ENCODE measurements at places on chromosomes 5 and 9.

DNA sequence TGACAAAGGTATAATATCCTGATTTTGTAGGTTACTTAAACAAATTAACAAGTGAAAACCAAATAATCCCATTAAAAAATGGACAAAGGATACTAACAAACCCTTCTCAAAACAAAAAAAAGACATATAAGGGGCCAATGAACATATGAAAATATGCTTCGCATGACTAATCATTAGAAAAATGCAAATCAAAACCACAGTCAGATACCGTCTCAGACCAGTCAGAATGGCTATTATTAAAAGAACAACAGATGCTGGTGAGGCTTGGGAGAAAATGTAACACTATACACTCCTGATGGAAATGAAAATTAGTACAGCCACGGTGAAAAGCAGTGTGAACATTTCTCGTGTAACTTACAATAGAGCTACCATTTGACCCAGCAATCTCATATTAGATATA, 1542.2 kb upstream of the CDH9 start:
- no peak for DNase-seq

DNA sequence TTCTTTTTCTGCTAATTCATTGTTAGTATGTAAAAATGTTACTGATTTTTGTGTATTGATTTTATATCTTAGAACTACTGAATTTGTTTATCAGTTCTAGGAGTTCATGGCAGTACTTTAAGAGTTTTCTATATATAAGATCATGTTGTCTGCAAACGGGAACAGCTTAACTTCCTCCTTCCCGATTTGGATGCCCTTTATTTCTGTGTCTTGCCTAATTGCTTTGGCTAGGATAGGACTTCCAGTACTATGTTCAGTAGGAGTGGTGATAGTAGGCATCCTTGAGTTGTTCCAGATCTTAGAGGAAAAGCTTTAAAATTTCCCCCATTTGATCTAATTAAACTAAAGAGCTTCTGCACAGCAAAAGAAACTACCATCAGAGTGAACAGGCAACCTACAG, 20.1 kb downstream of the RCL1 start:
- no peak for DNase-seq

DNA sequence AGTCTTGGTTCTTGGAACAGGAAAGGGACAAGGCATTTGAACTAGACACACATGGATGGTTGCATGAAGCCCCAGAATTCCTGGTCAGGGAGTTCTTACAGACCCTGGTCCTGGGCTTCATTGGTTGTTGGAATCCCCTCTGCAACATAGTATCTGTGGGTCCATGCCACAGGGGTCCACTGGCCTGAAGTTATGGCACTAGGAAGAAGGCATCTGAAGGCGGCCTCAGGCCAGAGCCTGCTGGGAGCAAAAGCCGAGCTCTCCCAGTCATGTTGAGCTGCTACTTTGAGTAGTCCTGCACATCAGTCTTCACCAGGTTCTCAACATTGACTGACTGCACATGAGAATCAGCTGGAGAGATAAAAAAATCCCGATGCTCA, 71.1 kb upstream of the PITX1 start:
- no peak for DNase-seq

GRCh38 chr5:96975656-96976055, 39.8 kb downstream of the LNPEP start:
- DNase-seq: no peak

DNA sequence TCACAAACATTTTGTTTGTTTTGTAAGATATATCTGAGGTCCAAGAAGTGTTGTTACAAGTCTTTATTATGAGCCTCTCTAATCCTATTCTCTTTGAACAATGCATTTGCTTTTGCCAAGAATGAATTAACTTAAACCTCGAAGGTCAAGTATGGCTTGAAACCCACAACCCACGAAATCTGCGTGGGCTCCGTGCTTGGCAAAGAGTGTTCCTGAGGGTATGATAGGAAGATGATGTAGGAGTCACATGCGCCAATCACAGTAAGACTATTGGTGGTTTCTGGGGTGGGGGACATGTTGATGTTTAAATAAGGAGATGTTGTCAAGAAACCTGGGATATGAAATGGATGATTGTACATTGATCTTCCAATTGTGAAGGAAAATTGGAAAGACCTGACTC, 330.8 kb upstream of the RFX3 start:
- DNase-seq: no peak

- DNase-seq: no peak
Observed at GRCh38 chr9:137760426-137760825, 117.2 kb upstream of the CACNA1B start.

DNA sequence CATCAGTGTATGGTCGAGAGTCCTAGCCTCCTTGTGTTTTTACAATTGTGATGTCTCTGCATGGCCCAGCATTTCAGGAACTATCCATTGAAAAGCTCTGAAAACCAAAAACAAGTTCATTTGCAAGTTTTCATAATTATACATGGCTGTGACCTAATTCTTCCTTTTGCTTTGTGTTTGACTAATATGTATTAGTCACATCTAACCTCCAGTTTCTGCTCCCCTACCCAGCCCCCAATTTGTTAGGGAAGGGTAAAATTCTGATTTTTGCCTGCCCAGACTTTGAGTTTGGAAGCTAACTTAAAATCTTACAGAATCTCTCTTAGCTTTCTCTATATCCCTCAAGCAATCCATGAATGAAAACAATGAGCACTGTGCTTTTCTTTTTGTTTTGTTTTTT, 128.2 kb upstream of the SEMA6A start:
- no peak for DNase-seq

DNA sequence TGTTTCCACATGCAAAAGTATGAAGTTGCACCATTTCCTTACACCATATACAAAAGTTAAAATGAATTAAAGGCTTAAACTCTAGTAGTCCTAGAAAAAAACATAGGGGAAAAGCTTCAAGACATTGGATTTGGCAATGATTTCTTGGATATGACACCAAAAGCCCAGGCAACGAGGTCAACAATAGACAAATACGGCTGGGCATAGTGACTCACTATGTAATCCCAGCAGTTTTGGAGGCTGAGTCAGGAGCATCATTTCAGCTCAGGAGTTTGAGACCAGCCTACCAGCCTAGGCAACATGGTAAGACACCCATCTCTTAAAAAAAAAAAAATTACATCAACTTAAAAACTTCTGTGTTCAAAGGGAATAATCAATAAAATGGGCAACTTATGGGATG, 30.9 kb upstream of the SREK1 start:
- DNase-seq: no peak

DNA sequence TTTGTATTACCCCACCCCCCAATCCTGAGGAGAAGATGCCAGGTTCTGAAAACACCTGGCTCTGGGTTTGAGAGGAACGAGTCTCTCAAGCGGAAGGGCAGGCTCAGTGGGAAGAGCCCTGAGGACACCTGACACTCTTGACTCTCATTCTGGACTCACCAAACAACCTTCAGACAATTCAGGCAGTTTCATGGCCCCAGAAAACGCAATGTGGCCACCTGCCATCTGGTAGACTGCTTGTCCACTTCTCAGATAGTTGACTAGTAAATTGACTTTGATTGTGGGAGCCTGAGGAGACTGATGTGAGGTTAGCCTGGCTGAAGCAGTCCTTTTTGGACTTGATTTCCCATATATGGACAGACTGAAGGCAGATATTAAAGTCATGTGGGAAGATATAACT, 117.5 kb upstream of the FSTL4 start:
- DNase-seq: no peak

- no peak for DNase-seq
Observed at GRCh38 chr9:129013674-129014073, 14.5 kb downstream of the SH3GLB2 start.

- no peak for DNase-seq
Observed at GRCh38 chr9:118670011-118670953, 699.0 kb downstream of the BRINP1 start.

GRCh38 chr9:92730897-92731296, 33.7 kb downstream of the BICD2 start:
- DNase-seq: no peak

DNA sequence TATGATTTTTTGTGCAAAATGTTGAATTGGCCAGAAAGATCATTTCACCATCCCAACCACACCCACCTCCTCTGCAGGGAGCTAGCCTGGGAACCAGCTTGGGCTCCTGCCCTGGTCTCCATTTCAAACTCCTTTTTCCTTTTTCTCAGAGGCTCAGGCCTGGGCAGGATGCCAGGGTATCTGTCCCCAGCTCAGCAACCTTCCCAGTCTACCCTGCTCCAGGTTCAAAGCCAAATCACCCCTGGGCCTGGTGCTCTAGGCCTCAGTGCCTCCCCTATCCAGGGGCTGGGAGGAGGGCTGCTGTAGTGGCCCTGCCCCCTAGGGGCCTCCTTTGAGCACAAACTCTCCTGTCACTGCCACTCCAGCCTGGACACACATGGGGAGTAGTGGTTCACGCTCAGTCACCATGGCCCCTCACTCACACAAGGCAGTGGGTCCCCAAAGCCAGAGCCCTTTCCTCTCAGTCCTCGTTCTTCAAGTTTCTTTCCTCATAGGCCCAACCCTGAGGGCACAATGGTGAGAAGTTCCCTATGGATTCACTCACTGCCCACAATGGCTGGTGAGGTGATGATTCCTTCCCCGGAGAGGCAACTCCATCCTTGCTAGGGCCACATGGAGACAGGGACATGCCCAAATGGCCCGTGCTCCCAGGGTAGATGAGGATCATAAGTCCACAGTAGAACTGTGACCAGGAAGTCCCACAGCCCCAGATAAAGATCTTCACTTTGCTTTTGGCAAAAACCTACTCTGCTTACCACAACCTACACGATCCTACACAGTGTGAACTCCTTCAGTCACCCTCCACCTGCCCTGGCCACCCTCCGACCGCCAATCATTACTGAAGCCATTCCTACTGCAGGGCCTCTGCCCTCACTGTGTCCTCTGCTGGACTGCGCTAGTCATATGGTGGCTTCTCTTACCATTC, 1.6 kb upstream of the ST6GALNAC4 start:
- DNase-seq: no peak

DNA sequence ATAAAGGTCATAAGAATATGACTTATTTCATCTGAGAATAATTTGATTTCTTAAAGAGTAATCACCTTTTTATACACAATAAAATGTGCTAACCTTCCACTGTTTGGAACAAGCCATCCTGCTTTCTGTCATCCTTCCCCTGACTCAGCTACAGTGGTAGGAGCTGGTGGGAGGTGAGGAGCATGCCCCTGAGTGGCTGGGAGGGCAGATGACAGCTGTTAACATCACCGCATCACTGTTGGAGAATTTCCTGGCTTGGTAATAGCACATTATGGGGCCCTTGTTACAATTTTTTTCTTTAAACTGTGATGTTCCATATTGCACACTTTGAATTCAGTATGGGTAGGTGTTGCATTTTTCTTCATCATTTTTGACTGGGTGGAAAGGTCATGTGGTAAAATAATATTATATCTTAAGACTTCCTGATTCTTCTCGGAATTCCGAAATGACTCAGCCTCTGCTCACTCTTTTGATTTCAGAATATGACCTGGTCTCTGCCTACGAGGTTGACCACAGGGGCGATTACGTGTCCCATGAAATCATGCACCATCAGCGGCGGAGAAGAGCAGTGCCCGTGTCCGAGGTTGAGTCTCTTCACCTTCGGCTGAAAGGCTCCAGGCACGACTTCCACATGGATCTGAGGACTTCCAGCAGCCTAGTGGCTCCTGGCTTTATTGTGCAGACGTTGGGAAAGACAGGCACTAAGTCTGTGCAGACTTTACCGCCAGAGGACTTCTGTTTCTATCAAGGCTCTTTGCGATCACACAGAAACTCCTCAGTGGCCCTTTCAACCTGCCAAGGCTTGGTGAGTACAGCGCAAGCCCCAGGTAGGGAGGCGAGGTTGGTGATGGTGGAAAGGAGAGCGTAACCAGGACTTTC, 5.8 kb downstream of the ADAMTS16 start:
- DNase-seq: no peak

DNA sequence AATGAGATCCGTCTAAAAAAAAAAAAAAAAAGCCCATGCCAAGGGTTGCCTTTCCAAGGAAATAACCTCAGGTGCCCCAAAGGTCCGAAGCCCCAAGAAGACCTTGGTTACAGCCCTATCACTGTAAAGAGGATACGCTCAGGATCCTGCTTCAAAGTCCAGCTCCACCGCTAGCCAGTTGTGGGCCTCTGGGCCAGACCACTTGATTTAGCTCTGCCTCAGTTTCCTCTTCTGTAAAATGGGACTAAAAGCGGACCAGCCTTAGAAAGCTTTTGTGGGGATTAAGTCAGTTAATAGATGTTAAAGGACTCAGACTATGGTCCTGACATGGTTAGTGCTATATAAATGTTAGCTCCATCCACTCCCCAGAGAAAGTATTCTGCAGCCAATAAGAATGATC, 48.7 kb upstream of the ORM1 start:
- no peak for DNase-seq

DNA sequence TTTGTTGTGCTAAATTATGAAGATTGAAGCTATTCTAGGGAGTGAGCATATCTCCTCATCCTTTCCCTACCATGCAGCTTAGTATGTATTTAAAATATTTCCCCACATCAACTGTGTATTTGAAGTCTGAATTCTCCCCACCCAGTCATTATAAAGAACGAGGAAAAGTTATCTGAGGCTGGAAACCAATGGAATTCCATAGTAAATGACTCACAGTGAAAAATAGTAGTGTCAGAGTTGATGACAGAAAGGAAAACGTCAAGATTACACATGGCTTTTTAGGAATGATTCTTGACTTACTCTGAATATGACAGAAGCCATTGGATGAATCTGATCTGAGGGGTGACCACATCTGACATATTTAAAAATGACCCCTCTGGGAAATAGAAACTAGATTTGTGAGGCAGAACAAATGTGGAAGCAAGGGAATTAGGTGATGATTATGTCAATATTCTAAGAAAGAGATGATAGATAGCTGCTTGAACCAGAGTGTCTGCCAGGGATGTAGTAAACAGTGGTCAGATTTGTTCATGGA, 1768.9 kb upstream of the CDH9 start:
- no peak for DNase-seq

- no peak for DNase-seq
Observed at GRCh38 chr5:102981957-102982635, 137.8 kb downstream of the GIN1 start.

DNA sequence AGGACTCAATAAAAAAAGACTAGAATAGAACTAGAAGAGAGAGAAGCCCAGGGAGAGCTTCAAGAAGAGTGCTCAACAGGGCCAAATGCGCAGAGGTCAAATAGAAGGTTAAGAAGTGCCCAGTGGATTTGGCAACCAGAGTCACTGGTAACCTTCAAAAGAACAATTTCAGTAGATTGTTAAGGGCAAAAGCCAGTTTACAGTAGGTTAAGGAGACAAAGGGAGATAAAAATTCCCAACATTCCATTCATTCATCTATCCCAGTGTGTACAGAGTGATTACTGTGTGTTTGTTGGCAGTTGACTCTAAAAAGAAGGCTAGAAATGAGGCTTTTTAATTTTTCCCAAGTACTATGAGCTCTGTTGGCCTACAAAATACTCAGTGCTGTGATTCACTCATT, 69.4 kb downstream of the RIGI start:
- no peak for DNase-seq

DNA sequence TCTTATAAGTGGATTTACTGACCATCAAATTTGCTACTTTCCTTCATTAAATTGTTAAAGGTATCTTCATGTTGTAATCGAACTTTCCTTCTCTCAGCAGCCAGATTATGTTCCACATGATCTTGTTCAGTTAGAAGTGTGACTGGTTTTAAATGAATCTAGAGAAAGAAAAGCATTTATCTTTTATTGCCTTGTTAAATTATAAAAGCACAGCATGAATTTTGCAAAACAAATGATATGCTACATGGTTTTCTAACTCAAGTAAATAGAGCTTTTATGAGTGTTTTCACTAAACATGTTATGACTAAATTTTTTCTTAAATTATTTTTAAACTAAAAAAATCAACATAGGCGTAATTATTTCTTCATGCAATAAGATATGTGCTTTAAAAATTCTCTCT, 34.1 kb downstream of the ACOT12 start:
- no peak for DNase-seq

Measured in stimulated activated CD8-positive, alpha-beta memory T cell treated with anti-CD3 and anti-CD28 coated beads, Interleukin-7, amount 100 ng/mL, for 1 hour (primary cell).